K562 (cell line): ENCODE measurements at places on chromosomes 5 and 9.

- peak; percentile 16 for DNase-seq
Observed at GRCh38 chr5:71955723-71956122, 151.6 kb upstream of the MAP1B start.

GRCh38 chr9:107698779-107699178, 209.2 kb upstream of the KLF4 start:
- DNase-seq, result no peak

- DNase-seq, result no peak
Observed at GRCh38 chr5:40689438-40689837, 9.7 kb downstream of the PTGER4 start.

DNA sequence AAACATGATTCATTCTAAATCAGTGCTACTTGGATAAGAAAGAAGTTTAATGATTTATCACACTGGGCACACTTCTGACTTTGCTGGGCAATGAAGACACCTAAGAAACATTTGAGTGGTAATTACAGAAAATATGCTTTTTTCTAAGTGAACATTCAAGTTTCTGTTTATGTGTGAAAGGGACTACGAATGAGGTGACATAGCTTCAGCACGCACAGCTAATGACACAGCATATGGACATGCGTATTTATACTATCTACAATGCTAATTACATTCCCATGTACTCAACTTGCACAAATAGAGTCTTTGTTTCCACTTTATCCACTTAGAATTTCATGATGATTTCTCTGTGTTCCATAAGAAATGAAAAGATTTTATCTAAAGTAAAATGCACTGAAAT, 40.6 kb downstream of the FREM1 start:
- DNase-seq, result no peak

DNA sequence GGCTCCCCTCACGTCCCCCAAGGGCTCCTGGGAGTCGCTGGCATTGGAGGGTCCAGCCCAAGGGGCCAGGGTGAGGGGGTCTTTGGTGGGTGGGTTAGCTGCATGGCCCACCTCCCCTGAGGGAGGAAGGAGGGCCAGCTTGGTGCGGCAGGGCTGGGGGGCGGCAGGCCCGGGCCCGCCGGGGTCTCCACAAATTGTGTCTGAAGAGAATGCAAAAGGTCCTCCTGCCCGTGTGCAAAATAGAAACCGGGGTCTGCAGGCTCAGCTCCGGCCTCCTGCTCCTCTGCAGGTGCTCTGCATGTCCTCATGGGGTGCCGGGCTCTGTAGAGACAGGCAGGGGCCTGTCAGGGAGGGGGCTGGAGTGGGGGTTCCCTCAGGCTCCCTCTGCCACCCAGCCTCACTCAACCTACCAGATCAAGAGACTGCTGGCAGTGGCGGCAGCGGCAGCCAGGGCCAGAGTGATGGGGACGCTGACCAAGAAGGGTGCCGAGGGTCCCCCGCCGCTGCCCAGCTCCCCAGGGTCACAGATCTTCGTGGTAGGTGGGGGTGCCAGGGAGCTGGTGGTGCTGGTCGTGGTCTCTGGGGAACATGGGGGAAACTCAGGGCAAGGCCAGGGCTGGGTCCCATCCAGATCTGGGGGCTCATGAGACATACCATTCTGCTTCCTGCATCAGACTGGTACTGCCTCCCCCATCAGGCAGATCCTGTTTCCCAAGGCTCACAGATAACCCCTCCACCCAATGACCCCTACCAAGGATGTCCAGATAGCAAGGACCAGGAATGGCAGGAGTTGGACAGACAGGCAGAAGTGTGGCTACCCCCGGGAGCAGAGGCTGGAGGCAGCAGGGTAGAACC, 29.2 kb upstream of the ENHO start:
- DNase-seq, result no peak
